ENCODE measurements at places on chromosomes 7 and 10. TPM values are rescaled to one million over a fixed set of nuclear protein-coding genes. Genes with fewer than 3 reads are reported as not detected.

DNA sequence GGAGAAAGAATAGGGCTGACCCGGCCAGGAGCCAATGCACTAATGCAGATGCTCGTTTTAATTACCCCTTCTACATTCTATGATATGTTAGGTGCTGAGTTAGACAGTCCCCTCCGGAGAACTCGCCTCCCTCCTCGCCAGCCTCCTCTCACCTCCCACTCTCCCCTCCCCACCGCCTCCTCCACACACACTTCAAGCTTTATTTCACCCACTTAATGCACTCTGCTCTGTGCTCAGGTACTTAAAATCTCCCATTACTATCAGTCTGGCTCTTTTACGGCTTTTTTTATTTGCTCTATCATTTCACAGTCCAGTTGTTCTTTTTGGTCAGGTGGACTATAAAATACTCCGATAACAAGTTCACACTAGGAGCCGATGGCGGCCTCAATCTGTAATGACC is 231.6 kb downstream of the TEX36 start:
- DNase-seq, result no peak

CYP3A5 gene
- total RNA-seq, result not detected

C7orf57 gene
- total RNA-seq, result 0.34 TPM

HABP2 gene
- total RNA-seq, result 0.07 TPM

- DNase-seq, result no peak
Observed at GRCh38 chr10:37576154-37576553, 281.3 kb downstream of the ZNF248 start.

VAX1 gene
- not detected for total RNA-seq

AKR1C8 gene
- total RNA-seq, result 0.21 TPM

DNA sequence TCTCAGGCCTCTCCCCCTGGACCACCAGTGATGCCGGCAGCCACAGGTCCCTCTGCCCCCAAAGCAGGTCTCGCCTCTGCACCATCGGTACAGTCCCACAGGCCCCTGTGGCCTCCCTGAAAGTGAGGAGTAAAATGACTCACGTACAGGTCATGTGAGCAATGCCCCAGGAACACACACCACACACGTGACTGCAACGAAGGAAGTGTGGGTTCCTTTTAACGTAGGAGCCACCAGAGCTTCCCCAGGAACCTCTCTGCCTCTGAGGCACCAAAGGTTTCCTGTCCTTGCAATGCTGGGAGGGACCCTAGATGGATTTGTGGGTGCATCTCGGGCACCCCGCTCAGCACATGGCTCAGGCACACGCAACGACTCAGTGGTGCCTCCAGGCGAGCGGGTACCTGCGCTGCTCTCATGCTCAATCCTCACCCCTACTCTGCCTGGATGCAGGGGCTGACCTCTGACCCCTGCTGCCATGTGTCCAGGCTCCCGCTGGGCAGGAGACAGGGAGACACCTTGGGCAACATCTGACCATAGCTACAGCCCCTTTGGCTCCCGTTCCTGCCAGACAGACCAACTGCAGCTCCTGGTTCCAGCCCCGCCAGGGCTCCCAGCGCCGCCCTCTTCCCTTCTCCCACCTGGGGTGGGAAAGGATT is 120.7 kb downstream of the PRKAG2 start:
- DNase-seq, result peak; percentile 47
